ENCODE measurements at places on chromosomes 5 and 9.

GRCh38 chr5:137595396-137596079 lies 96.4 kb upstream of the SPOCK1 start:
- no peak for DNase-seq

GRCh38 chr5:67842806-67843205 lies 372.8 kb upstream of the PIK3R1 start:
- DNase-seq, result no peak

GRCh38 chr5:27266184-27266583 lies 227.8 kb upstream of the CDH9 start:
- DNase-seq, result no peak

GRCh38 chr9:89648247-89649000 lies 43.6 kb downstream of the GADD45G start:
- DNase-seq, result no peak

- DNase-seq, result no peak
Measured at GRCh38 chr9:87490225-87490624, 7.4 kb upstream of the DAPK1 start.
